Effector memory CD4-positive, alpha-beta T cell (primary cell): ENCODE measurements at places on chromosomes 16 and 17.

DNA sequence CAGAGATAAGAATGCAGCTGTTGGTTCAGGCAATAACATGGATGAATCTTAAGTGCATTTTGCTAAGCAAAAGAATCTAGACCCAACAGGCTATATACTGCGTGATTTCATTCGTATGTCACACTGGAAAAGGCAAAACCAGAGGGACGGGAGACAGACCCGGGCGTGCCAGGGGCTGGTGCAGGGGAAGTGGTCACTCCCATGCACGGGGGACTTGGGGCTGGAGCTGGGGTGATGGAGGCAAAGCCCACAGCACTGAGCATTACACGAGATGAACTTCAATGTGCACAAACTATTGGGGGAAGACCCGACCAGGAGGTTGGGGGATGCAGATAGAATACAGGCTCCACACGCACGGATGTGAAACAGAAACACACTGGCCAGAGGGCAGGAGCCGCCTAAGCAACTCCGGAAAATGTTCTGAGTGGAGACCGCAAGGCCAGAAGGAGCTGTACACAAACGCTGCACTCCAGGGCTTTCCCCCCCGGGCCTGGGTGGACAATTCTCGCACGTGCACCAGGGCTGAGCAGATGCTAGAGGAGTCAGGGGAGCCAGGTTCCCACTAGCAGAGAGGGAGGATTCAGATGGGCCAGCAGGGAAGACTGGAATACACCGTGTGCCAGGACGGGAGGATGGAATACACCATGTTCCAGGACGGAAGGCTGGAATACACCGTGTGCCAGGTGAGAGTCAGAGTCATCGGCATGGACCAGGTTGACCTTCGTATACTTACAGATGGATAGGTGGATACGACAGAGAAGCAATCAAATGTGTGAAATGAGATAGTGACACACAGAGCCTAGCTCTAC is 11.3 kb downstream of the LMF1 start:
- DNase-seq, result no peak

- no peak for DNase-seq
Observed at GRCh38 chr17:55648086-55648485, 74.6 kb downstream of the TMEM100 start.

GRCh38 chr16:69423189-69423588 is 1.2 kb upstream of the CYB5B start:
- no peak for DNase-seq

- DNase-seq, result no peak
Observed at GRCh38 chr17:16428098-16428882, 12.9 kb downstream of the TRPV2 start.

DNA sequence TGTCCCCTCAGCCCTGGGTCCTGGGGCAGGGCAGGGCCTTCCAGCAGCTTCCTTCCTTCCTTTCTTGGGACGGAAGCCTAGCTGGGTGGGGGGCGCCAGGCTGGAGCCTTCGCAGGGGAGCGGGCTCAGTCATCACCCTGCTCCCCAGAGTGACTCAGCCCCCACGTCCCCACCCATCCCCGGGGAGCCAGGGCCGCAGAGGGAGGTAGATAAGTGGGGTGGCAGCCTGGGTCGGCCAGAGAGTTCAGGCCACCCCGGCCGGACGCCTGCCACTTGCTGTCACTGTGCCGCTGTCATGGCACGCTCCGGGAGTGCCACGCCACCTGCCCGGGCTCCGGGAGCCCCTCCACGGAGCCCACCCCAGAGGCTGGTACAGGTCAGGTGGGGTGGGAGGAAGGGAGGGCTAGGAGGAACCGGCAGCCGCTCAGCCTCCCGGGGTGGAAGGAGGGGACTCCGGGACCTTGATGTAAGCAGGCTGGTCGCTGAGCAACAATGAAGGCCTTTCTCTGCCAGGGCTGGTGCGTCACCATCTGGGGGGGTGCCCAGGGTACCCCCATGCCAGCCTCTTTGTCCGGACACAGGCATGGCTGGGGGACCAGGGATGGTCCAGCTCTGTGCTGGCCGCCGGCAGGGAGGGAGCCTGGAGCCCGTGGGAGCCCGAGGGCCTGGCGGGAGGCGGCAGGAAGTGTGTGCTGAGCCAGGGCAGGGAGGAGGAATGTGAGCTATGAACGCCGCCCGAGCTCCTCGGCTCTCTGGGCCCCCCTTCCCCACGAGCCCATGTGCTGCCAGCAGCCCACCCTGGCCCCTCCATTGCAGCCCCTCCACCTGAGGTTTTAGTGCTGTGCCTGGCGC is 6.6 kb downstream of the NHERF2 start:
- no peak for DNase-seq

DNA sequence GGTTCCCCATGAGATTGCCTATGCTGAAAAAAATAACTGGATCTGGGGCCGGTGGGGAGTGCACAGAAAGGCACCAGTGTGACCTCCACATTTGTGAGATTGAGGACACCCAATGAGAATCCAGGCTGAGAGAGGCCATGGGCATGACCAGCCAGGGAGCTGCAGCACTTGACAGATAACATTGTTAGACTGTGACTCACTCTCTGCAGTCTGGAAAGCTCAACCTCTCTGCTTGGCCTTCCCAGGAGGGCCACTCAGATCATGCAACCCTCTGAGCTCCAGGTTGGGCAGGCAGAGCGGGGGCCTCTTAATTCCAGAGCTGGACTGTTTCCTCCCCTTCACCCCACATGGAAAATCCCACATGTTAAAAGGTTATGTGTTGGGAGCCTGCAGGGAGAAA is 30.1 kb downstream of the FZD2 start:
- no peak for DNase-seq

DNA sequence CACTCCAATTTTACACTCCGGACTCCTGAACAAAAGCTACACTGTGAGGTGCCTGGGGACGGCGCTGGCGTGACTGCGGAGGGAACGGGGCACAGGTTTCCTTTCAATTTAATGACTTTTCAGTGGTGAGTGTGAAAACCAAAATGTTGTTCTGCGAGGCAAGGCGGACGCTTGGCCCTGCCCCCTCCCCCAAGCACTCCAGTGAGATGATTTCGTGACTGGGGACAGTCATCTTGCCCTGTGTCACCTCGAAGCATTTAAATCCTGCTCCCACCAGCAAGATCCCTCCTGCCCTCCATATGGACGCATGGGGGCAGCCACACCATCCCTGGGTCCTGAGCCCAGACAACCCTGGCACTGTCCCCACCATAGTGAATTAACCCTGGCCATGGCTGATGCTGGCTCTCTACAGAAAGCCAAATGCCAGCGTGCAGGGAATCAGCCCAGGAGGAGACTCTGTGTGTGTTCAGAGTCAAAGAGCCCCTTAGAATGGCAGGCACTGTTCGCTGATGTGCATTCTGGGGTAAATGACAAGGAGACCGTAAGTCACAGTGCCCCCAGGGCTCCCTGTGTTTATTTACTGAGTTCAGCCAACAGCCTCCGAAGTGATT is 41.0 kb downstream of the C16orf95 start:
- no peak for DNase-seq

DNA sequence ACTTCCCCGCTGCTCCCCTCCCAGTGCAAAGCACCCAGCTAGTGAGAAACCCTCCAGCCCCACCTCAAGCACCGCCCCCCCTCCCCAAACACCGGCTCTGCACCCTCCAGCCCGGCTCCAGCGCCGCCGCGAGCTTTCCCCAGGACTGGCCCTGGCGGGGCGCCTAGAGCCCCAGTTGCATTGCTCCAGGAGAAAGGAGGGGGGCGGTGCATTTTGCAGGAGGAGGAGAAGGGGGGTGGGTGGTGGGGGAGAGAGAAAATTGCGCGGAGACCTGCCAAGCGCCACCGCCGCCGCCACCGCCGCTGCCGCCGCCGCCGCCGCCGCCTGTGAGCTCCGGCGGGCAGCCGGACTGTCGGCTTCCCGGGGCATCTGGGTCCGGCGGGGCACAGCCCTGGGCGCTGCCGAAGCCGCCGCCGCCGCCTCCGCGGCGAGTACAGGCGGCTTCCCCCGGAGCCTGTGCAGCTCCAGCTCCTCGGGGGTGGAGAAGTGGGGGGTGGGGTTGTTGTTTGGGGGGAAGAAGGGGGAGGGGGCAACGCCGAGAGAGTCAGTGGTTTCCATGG is 333 bp upstream of the NOG start:
- no peak for DNase-seq
